NCI-H460 (cell line): ENCODE measurements at places on chromosomes 5 and 9.

- no peak for DNase-seq
Measured at GRCh38 chr5:75042522-75042921, 9.8 kb downstream of the GCNT4 start.

DNA sequence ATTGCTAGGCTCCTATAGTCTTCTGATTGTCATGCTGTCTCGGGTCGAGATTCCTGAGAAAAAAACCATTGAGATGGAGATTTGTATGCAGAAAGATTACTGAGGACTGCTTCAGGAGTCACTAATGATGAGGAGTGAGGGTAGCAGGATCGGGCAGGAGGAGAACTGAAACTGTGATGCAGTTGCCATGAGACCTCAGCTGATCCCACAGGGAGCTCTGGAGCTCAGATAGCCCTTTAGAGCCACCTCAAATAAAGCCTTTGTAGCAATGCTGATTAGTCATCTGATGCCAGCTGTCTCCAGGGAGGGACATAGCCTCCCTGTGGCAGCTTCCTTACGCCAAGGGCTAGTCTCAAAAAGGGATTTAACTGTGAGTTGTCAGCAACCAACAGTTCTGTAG, 256.9 kb downstream of the DMAC1 start:
- no peak for DNase-seq

DNA sequence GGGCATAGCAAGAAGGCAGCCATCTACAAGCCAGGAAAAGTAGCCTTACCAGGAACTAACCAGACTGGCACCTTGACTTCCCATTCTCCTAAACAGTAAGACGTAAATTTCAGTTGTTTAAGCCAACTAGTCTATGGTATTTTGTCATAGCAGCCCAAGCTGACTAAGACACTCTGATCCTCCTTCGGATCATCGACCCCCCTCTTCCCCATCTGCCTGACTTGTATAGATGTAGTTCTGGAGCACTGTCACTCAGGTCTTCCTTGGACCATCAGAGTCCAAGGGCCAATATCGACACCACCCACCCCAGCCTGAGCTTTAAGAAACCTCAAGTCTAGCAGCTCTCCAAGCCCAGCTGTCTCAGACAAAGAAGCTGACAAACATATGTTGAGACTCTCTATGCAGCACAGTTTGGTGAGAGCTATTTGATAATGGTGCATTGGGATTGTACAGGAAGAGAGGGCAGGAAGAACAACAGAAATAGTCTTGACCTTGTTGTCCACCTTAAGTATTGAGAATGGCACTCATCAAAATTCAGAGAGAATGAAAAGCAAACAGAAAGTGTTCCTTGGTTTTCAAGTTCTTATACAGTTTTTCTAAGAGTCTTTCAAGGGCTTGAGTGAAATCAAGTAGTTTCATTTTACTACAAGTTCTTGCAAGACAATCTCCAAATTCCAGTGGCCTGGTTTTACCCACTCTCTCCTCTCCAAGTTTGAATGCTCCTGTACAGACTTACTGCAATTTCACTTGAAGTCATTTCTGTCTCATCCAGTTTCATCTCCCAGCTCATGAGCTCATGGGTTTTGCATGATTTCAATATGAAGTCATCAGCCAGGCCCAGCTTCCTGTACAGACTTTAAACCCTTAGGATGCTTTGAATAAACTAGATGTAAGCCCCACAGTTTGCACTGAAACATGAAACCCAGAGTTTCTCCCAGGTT, 122.3 kb upstream of the RAI14 start:
- no peak for DNase-seq

DNA sequence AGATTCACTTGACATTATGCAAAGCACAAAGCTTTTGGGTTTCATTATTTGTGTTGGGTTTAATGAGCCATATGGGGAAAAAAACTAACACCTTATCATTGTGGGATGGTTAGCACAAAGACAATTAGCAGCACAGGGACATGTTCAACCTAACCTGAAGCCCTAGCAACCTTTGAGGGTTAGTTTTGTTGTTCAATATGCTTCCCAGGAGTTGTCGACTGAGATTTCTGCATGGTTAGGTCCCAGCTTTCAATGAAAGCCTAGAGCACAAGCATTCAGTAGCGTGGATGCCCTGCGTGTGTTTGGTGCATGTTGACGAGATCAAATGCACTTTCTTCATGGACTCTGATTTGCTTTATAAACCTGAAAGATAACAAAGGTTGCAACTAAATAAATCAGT, 565.2 kb upstream of the TLE4 start:
- no peak for DNase-seq

DNA sequence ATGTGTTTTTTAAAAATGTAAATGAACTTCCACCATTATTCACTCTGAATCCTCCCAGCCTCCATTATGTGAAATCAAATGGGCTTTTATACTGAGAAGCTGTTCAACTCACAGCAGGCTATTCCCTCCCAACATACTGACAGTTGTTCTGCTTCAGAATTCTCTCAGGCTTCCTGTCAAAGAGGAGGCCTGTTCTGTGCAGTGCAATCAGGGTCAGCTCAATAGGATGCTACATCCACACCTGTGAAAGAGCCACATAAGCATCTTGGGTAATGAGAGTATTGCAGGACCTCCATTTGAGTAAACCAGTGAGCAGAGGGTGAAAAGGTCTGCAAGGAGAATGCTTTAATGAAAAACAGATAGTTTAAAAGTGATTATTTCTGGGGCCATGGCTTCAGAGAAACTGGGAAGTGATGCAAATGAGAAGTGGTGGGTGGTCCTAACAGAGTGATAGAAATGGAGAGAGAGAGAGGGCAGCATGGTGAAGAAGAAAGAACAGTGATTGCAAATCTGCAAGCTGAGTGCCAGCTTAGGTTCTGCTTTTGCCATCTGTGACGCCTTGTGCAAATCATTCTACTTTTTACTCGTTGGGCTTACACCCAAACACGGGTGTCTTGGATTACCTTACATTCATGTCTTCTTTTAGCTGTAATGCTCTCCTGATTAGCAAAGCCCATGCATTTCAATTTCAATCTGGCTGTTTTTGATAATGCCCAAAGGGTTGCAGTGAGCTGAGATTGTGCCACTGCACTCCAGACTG, 202.5 kb upstream of the NMUR2 start:
- DNase-seq: no peak

DNA sequence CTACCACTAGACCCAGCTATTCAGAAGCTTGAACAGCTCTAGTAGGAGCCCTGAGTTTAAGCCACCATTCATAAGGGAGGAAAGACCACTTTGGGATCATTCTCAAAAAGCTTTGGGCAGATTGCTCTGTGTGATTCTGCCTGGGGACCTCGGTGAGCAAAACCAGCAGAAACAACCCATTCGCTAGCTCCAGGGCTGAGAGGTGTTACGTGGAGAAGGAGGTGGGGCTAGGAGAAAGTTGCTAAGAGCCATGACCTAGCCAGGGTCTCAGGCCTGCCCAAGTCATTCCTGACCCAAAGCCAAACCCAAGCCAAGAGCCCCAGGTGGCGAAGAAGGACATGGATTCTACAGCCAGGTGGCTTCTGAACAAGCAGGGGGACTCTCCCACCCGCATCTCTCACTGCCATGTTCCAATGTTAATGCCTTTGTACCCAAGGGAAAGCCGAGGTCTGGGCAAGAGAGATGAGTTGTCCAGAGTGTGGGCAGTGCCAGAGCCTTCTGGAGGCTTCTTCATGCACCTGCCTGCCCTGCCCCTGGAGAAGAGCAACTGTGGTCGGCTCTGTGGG, 4.0 kb upstream of the BARHL1 start:
- no peak for DNase-seq

DNA sequence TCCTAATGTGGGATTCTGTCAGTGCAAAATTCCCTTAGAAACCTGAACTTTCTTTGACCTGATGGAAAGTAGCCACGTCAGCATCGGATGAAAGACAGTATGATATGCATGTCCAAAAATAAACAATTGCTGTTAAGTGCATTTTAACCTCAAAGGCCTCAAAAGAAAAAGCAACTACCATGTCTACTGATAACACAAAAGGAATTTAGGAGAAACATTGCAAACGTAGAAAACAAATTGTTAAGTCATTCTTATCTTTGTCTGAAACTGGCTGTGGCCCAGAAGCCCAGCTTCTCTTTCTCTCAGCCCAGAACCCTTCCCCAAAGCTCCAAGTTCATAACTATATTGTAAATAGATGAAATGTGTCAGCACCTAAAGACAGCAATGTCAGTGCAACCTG, 11.1 kb upstream of the LHFPL2 start:
- DNase-seq: no peak
